ENCODE measurements at places on chromosomes 1 and 21. TPM values are rescaled to one million over a fixed set of nuclear protein-coding genes. Genes with fewer than 3 reads are reported as not detected.

The SYCP1 gene
- total RNA-seq = not detected

The LCE6A gene
- not detected for total RNA-seq

The LSM10 gene
- 59.6 TPM for total RNA-seq

The ACKR1 gene
- total RNA-seq = not detected

The KCNQ4 gene
- 0.45 TPM for total RNA-seq

The S100A16 gene
- total RNA-seq = not detected

The OR2T11 gene
- not detected for total RNA-seq

The OR10Z1 gene
- total RNA-seq = not detected

The PARK7 gene
- 416 TPM for total RNA-seq

The ODF2L gene
- 45.8 TPM for total RNA-seq

The PLPP3 gene
- not detected for total RNA-seq

The DMBX1 gene
- 0.43 TPM for total RNA-seq

The ASTN1 gene
- not detected for total RNA-seq

The TMPRSS15 gene
- not detected for total RNA-seq

The CCDC190 gene
- total RNA-seq = not detected

The KCNE2 gene
- not detected for total RNA-seq

The KRTAP13-2 gene
- not detected for total RNA-seq

The PERM1 gene
- not detected for total RNA-seq

The LAPTM5 gene
- total RNA-seq = 316 TPM
